ENCODE measurements at places on chromosomes 7 and 10.

DNA sequence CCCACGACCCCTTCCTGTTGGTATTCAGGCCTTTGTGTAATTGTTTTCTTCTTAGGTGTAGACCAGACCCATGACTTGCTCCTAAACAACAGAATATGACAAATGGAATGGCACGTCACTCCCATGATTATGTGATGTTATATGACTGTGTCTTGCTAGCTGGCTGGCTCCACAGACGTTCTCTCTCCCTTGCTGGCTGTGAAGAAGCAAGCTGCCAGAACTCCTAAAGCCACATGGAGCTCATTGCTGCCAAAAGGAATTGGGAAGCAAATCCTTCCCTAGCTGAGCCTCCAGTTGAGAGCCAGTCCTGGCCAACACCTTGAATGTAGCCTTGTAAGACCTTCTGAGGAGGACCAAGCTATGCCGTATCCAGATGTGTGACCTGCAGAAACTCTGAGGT, 74.2 kb downstream of the RAB18 start:
- no peak for DNase-seq

- DNase-seq, result no peak
These were observed 32.6 kb upstream of the UNCX start for GRCh38 chr7:1200045-1200444.

DNA sequence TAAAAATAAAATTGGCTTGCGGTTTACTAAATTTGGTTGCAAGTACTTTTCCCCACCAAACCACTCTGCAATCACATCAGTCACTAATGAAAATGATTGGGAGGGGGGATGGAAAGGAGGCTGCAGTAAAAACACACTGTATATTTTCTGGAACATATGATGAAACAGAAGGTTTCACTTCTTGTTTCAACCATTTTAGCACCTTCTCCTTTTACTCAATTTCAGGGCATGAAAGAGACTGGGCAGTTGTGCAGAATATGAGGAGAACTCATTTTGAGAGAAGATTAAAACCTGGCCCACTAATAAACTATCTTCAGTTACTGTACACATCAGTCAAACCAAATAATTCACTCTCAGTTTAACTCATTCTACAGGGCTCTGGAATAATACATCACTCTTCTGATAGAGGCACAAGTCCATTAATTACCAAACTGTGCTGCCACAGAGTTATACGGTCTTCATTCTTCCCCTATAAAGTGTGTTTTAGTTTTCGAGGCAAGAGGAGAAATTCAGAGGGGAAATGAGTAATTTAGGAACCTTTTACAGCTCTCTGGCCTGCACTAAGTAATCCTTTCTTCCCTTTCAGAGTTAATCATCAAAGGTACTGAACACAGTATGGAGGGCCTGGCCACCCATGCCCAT, 25.5 kb downstream of the JAZF1 start:
- DNase-seq, result no peak

DNA sequence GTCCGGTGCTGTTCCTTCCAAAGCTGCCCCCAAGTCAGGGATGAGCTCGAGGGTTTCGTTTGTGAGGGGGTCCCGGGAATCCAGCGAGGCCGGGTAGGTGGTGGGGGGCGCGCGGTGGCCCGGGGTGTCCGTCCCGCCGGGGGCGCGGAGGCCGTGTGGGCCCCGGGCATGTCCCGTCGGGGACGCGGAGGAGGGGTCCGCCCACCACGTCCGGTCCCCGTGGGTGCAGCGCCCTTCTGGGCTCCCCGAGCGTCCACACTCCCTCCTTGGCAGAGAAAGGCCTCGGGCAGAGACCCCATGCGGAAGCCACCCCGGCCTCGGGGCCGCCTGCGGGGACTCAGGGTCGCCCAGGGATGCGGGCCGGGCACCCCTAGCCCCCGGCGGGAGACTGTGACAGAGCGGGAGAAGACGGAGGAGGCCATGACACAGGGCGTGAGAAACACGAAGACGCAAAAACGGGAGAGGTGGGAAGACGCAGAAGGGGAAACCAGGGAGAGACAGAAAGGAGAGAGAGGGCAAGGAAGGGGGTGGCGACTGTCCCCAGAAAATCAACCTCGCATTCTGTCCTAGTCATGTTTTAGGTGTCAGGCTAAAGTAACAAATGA, 640 bp upstream of the ZNF425 start:
- DNase-seq, result no peak

- no peak for DNase-seq
These were observed 64.1 kb downstream of the PCGF5 start for GRCh38 chr10:91284486-91285090.

Data from epithelial cell of proximal tubule (primary cell).